NCI-H774 (cell line): ENCODE measurements at places on chromosomes 5 and 9.

- no peak for DNase-seq
Observed at GRCh38 chr9:110160123-110160522, 47.8 kb downstream of the C9orf152 start.

GRCh38 chr5:37881359-37881758 is 41.5 kb upstream of the GDNF start:
- DNase-seq = no peak

DNA sequence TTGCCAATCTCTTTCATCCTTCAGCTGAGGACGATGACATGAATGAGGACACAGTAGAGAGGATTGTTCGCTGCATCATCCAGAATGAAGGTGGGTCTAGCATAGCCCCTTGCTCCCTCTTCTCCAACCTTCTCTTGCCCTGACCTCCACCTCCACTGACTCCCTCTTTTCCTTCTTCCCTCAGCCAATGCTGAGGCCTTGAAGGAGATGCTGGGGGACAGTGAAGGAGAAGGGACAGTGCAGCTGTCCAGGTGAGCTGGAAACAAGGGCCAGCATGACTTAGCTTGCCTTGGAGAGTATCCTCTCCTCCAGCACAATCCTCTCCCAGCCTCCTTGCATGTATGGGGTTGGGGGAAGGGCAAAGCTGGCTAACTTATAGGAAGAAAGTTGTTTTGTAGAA is 2.0 kb downstream of the RELL2 start:
- DNase-seq = no peak

DNA sequence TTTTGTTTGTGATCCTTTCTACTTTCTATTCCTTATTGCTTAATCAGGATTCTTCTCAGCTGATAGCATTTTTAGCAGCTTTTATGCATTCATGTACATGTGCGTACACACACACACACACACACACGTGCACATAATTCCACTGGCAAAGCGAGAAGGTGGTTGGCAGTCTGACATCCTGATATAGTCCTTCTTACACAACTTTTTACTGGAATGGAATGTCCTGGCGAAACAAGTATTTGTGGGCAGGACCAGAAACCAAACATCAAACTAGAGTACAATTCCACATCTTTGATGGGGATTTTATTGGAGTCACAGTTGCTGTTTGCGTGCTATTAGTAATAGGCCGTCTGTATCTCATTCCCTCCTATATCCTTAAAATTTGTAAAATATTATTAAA is 356.5 kb downstream of the CCDC171 start:
- no peak for DNase-seq
